ENCODE measurements at places on chromosomes 3 and 15.
A peak's percentile ranks its signal among the peaks of the same experiment; 100 is the strongest.

GRCh38 chr3:13105181-13105895 lies 32.1 kb upstream of the IQSEC1 start:
- no peak for DNase-seq

- no peak for DNase-seq
These were observed 1.8 kb upstream of the YEATS2 start for GRCh38 chr3:183695569-183696364.

DNA sequence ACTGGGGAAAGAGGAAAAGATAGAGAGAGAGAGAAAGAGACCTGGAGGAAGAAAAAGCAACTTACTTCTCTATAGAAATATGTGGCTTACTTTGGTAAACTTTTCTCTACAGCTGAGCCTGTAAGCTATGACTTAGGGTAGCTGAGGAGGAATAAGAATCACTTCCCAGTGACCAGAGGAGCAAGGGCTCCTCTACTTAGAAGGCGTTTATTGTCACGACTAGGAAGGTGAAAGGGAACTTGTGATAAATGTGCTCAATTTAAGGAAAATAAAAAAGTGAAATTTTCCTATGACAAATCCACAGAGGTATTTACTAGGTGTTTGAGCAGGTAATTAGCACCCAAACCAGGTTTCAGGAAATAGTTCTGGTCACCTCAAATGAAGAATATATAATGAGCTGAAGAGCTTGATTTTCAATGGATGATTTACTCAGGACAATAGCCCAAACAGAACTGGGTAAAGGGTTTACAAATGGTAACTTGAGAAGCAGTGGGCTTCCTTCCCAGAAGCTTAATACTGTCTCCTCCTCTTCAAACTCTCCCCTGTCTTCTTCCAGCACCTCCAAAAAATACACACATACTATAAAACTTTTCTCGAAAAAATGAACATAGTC lies 46.1 kb downstream of the SOX2 start:
- no peak for DNase-seq

DNA sequence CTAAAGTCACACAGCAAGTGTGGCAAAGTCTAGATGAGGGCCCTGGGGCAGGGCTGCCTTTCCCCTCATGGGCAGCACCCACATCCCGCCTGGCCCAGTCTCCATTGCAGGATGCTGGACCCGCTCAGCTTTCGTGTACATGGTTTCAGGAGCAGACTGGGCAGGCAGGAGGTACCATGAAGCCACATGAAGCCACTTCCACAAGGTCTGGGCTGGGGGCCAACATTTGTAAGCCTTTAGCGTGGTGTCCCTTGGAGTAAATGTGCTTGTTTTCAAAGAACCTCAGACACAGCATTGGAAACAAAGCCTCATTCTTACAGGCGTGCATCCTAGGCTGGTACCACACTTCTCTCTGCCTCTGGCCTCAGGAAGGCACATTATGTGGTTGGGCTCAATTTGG lies 34.5 kb downstream of the UMPS start:
- no peak for DNase-seq

- DNase-seq = no peak
These were observed 6.3 kb upstream of the DUT start for GRCh38 chr15:48324949-48325348.

- no peak for DNase-seq
These were observed 57.2 kb downstream of the P3H2 start for GRCh38 chr3:190063490-190063889.

GRCh38 chr3:32973982-32974381 lies 22.5 kb downstream of the CCR4 start:
- no peak for DNase-seq

- DNase-seq = no peak
These were observed 17.0 kb downstream of the PCYT1A start for GRCh38 chr3:196270499-196270898.

- DNase-seq = no peak
These were observed 765.8 kb upstream of the ROBO1 start for GRCh38 chr3:80533553-80533952.

DNA sequence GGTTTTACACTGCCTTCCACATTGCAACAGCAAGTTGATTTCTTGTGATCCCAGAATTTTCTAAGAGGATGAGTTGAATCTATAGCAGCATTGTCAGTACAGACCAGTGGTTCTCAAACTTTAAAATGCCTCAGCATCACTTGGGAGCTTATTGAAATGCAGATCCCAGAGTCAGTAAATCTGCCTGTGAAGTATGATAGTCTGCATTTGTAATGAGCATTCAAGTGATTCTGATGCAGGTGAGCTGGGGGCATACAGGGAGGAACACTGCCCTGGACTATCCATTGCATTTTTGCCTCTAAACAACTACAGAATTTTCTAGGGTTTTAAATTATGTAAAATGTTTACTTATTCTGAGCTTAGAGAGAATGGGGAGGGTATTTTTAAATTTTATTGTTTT lies 27.5 kb upstream of the PAQR5 start:
- no peak for DNase-seq

- no peak for DNase-seq
These were observed 4.7 kb downstream of the LRRK1 start for GRCh38 chr15:100923902-100924301.

DNA sequence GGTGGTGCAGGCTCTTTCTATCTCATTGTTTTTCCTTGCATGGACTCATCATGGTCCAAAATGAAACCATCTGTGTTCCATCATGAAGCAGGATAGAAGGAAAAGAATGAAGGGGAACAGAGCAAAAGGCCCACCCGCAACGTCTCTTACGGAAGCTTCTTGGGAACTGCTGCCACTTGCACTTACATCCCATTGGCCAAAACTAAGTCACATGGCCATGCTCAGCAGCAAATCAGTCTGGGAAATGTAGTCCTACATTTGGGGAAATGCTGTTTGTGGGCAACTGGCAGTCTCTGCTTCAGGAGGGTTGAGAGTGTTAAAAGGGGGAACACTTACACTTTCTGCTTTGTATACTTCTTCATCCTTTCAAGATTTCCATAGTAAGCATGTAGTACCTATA lies 191.6 kb downstream of the SV2B start:
- DNase-seq = no peak

GRCh38 chr3:123412076-123412475 lies 36.8 kb downstream of the ADCY5 start:
- DNase-seq = no peak

DNA sequence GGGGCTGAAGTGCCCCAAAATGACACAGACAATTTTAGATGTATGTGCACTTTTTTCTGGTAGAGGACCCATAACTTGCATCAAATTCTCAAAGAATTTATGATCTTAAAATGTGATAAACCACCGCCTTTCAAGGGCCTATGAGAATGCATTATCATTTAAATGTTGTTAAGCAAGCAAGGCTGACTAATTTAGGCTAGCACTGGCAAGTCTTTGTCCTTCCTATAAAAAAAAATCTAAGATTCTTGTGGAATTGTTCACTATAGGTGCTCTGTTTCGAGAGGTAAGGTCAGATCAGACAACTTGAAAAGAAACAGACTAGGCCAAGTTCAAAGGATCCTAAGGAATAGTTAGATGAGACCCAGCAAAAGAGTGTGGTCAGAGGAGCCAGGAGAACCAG lies 128.9 kb upstream of the PHLDB2 start:
- DNase-seq = no peak

GRCh38 chr3:124635169-124635539 lies 95.1 kb upstream of the UMPS start:
- no peak for DNase-seq

DNA sequence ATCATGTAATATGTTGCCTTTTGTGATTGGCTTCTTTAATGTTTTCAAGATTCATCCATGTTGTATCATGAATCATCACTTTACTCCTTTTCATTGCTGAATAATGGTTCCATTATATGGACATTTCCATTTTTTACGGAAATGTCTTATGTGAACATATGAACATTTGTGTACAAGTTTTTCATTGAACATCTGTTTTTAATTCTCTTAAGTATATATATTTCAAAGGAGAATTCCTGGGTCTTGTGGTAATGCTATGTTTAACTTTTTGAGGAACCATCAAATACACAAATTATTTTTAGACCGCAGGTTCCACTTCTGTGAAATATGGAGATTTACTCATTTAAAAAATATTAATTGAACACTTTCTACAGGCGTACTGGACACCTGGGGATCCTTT lies 85.7 kb downstream of the ARIH1 start:
- no peak for DNase-seq

DNA sequence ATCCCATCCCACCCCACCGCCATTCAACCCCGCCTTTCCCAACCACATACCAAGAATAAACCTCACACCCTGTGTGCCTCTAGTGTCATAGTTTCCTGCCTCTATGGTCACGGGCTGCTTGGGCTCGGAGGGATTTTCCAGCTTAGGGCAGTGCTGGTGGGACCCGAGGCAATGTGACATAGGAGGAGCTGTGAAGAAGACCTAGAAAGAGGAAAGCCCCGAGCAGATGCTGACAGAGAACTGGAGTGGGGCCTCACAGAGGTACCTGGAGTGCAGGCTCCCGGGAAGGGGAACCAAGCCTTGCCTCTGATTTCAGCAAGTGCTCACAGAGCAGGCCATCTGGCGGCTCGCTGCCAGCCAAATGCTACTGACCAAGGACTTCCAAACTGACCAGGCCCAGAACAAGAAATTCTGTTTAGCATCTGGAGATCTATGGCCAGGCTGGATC lies 27.5 kb downstream of the BHLHE40 start:
- DNase-seq = peak; percentile 28

- DNase-seq = no peak
These were observed 1023.2 kb downstream of the TBL1XR1 start for GRCh38 chr3:176174060-176174459.

DNA sequence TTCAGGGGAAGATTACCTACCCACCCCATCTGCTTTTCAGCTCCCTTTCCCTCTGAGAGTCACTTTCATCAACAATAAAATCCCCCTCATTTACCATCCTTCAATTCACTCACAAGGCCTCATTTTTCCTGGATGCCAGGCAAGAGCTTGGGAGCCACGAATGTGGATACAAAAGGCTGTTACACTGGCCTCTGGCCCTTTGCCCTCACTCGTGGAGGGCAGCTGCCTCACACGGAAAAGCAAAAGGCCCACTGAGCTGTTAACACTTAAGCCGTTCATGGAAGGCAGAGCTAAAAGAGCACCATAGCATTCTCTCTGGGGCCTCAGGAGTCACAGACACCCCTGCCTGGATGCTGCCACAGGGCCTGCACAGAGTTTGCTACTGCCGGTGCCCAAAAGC lies 102.4 kb upstream of the TUSC7 start:
- no peak for DNase-seq

GRCh38 chr3:161854232-161854771 lies 357.7 kb downstream of the OTOL1 start:
- DNase-seq = no peak

DNA sequence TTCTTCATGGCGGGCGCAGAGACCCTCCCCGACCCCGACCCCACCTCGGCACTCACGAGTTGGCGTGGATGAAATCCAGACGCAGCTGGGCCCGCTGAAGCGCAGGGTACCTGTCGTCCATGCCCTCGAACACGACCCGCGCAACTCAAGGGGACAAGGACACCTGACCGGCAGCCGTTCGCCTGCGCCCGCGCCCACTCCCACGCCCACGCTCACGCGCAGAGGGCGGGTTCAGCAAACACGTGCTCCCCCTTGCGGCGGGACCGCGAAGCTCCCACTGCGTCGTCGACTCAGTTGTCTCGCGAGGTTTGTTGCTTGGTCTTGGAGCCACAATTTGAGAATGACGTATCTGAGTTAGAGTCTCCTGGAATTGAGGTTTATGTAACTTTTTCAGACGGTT lies at the start of gene MORC1:
TSS of gene MORC1 (minus strand) at position 196 of the 400 bp plus-strand sequence. CDS start at position 121, 75 bp downstream.
- DNase-seq = no peak

DNA sequence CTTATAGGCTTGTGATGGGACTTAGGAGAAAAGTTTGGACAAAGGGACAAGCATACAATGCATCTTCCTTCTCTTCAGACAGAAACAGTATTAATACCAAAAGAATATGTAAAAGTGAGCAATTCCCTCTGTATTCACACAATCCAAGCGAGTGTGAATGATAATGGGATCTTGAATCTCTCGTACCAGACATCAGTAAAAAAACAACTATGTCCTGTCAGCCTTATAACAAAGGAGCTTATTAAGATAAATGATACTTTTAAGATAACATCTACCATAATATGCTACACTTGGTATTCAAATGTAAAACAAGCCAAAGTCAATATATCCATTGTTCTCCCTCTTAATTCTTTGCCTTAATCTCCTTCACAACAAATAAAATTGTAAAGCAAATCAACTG lies 288.6 kb upstream of the CNTN6 start:
- DNase-seq = no peak

DNA sequence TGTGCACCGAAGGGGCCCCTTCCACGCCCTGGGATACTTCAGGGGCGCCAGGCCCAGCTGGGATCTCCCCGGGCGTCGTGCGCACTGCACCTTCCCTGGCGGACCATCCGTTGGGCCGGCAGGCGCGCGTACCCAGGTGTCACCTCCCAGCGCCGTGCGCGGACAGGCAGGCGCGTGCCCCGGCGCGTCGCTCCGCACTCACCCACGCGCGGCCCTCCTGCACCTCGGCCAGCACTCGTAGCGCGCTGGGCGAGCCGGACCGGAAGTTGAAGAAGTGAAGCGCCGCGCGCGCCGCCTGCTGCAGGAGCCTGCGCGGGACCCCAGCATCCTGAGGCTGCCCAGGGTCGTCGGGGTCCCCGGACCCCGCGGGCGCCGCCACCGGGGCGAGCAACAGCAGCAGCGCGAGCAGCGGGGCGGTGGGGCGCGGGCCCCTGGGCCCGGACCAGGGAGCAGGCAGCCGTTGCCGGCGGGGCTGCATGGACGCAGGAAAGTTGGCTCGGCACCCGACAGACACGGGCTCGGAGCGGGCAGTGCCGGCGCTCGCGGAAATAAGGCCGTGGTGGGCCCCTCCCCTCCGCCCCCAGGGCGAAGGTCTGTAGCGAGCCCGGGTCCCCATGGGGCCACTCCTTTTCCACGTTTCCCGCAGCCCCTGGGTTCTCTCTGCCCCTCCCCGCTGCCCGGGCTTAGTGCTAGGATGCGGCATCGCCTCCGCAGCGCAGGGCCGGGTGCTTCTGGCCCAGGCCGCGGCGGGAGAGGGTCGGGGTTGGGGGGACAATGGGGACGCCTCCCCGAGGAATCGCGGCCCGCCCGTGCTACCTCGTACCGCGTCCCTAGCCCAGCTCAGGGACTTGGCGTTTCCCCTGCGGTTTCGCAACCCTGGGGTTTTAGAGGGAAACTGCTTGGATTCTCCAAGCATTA lies at the start of gene RARRES1:
TSS of gene RARRES1 (minus strand) at position 520 of the 918 bp plus-strand sequence. CDS start at position 478, 42 bp downstream.
- DNase-seq = peak; percentile 7

DNA sequence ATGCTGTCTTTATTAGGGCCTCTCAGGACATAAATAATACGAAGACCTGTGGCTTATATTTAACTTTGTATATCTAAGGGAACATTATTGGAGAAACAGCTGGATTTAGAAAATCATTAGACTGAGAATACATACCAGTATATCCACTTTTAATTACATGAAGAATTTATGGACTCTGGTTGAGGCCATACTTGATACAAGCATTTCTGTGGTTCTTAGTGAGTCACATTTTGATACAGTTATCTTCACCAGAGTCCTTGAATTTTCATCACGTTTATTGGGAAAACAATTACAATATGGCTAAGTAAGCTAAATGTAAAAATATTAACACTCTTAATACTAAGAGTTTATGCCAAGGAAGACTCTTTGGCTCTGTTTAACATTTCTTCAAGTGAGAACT lies 9.9 kb downstream of the KIF23 start:
- no peak for DNase-seq

GRCh38 chr3:124860599-124860998 lies 26.6 kb downstream of the ITGB5 start:
- DNase-seq = no peak

Measured in activated CD8-positive, alpha-beta memory T cell treated with anti-CD3 and anti-CD28 coated beads for 1 hour (primary cell).